ENCODE measurements at places on chromosomes 11 and 22.

GRCh38 chr11:77842441-77843121, 21.6 kb downstream of the AAMDC start:
- DNase-seq = no peak

- peak; percentile 93 for DNase-seq
Observed at GRCh38 chr11:46121301-46121723, at the start of gene PHF21A. TSS of gene PHF21A (minus strand) at chr11:46121454. CDS start at chr11:46084219, 37,235 bp downstream.

- peak; percentile 59 for DNase-seq
Observed at GRCh38 chr22:29821291-29822016, 16.6 kb downstream of the ASCC2 start.

GRCh38 chr11:2466869-2467694, 22.3 kb downstream of the KCNQ1 start:
- no peak for DNase-seq

GRCh38 chr22:17233348-17234043, 14.3 kb upstream of the ADA2 start:
- DNase-seq = no peak

DNA sequence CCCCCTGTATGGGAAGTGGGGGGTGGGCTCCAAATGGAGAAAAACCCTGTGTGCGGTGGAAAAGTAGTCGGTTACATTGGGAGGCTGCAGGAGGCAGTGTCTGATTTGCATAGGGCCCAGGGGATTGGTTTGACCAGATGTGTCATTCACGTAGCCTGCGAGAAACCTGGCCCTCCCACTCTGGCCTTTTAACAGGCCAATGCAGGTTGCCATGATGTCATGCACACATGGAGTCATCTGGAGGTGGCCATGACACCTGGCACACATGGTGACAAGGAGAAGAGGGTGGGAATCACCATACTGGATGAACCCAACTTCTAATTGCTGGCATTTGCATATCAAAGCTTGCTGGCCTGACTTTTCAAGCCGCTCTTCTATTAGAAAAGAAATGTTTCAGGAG, 50.6 kb downstream of the FAM181B start:
- DNase-seq = no peak

- no peak for DNase-seq
Observed at GRCh38 chr11:73245461-73245860, 26.7 kb upstream of the P2RY6 start.

DNA sequence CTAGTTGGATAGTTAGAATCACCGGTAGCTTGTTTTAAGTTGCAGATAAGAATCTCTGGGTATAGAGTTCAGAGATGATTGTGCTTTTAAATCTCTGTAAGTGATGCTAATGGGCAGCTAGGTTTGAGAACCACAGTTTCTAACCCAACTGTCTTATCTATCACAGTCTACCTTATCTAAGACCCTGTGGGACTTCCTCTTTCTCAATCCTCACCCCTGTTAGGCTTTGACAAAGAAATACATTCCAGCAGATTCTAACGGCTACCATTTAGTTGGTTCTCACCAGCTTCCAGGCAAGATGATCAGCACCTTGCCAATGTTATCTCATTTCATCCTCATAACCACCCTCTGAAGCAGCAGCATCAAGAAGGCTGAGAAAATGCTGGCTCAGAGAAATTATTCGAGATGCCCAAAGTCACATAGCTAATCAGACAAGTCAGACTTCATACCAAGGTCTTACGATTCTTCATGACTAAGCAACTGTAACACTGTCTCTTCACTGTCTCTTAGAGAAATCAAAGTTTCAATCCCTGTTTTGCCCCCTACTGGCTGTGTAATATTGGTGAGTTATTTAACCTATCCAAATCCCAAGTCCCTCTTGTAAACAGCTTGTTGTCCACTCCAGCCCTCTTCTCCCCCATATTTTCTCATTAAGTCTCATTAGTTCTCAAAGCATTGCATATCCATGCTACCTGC, 192.4 kb upstream of the API5 start:
- DNase-seq = no peak

DNA sequence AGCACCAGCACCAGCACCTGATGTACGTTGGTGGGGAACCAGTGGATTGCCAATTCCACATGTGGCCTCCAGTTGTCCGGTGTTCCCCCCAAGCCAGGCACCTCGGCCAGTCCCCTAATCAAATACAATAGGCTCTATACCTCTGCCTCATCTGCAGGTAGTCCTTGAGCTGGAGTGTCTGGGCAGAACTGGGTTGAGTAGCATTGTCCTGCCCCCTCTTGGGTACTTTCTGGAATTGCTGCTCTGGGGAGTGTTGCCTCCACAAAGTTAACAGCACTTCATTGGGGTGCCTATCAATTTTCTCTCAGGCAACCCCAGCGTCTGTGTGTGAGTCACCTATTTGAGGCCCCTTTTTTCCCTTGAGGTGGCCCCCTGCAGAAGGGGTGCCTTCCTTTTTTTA, 413.0 kb upstream of the LARGE1 start:
- no peak for DNase-seq

DNA sequence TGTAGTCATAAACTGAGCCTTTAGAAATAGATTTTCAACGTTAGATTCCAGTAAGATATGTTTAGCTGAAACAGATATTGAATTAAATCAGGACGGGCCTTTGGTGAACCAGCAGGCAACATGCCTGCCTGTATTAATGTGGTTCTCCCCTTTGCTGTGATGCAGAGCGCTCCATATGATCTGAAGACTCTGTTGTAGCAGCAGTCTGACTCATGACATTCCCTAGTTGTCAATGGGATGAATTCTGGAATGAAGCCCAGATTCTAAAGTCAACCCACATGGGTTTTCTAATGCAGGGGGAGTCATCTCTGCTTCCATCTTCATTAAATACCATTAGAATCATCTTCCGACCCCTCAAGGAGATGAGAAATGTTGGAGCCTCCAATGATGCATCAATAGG, 864.5 kb downstream of the NTM start:
- peak; percentile 50 for DNase-seq

GRCh38 chr22:20096574-20097420, 16.8 kb downstream of the DGCR8 start:
- no peak for DNase-seq

GRCh38 chr22:21943571-21944448, 8.8 kb downstream of the PPM1F start:
- no peak for DNase-seq

- no peak for DNase-seq
Observed at GRCh38 chr11:10664496-10664895, 29.1 kb downstream of the IRAG1 start.

GRCh38 chr11:66479394-66480116, 679 bp upstream of the DPP3 start:
- peak; percentile 58 for DNase-seq

- DNase-seq = no peak
Observed at GRCh38 chr22:32760815-32761214, 40.7 kb upstream of the TIMP3 start.

DNA sequence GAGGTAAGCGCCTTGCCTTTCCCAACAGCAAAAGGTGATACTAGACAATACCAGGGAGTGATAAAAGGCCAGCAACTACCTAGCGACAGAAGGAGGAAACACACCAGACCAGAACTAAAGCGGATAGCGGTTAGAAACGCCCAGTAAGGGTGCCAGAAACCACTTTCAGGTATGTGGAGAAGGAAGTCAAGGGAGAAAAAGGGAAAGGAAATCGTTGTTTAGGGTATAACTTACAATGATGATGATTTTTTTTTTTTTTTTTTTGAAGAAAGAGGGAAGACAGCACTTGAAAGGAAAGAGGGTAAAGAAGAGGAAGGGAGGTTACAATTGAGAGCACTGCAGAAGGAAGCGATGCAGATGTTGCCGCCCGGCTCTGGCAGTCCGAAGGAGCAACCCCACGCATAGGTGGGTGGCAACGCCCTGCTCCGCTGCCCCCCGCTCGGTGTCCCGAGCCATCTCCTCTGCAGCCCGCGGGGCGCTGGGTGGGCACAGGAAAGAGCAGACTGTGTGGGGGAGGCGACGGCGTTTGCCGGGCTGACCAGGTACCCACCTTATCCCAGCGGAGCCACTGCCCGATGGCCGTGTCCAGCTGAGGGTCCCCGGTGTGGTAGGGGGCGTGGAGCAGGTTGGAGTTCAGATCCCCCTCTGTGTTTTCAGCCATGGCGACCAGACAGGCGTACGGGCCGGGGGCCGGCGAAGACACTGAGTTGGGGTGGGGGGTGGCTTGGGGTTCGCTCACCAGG, 561 bp downstream of the PGM2L1 start:
- DNase-seq = peak; percentile 32

GRCh38 chr22:48881326-48881980, 946.2 kb downstream of the BRD1 start:
- DNase-seq = no peak

GRCh38 chr22:43526117-43526655, 114.4 kb downstream of the MPPED1 start:
- no peak for DNase-seq

DNA sequence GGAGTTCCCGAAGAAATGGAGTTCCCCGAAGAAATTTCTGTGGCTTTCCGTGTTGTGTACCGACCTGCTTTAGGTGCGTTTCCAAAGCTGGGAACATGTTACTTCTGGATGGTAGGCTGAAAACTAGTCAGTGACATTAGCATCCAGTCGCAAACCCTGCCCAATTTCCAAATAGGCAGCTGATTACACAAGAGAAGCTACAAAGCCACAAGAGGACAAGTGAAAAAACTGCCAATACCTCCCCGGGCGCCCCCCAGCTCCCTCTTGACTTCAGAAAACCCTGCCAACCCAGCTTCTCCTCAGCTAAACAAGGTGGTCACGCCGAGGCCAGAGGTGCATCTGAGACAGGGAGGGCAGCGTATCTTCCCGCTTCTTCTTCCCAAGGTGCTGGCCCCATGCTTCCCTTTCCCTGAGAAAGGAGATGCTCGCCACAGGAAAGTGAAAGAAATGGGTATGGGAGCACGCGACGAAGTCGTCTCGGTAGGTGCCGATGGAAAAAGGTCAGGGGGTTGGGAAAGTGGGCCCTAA, 551 bp downstream of the AGBL2 start:
- DNase-seq = peak; percentile 25

DNA sequence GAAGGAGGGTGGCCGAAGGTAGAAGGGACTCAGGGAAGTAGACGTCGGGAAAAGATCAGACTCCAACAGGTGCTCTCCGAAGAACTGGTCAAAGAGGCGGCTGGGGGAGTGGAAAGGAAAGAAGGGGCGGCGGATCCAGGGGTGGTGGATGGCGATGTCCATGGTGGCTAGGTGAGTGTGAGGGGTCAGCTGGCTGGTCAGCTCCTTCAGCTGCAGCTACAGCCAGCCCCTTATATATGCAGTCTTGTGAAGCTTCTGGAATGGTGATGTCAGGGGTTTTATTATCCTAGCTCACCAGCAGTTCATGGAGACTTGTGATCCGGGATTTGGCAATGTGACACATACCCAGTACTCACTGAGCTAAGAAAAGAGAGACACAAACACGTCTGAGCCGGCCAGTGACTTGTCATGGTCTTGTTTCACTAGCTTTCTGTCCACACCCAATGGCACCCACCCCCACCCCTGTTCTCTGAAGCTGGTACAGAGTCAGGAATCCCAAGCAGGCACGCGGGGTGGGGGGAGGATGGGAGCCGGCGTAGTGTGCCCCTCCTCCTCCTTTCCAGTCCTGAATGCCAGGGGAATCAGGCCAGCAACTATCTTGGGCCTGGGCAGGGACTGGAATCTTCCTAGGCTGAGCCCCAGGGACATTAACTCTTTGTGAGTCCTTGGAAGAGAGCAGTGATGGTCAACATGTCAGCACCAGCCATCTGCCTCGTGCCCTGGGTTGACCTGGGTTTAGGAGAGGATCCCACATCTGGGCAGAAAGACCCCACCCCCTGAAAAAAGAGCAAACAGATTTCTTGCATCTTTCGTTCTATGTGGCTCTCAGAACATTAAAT, at the start of gene CRYAB:
Gene CRYAB, minus strand, starts transcription at position 208 of the 839 bp plus-strand sequence. Its CDS starts 46 bp downstream, at position 162.
- peak; percentile 81 for DNase-seq

GRCh38 chr22:32596471-32596870, 121.9 kb downstream of the FBXO7 start:
- DNase-seq = no peak

DNA sequence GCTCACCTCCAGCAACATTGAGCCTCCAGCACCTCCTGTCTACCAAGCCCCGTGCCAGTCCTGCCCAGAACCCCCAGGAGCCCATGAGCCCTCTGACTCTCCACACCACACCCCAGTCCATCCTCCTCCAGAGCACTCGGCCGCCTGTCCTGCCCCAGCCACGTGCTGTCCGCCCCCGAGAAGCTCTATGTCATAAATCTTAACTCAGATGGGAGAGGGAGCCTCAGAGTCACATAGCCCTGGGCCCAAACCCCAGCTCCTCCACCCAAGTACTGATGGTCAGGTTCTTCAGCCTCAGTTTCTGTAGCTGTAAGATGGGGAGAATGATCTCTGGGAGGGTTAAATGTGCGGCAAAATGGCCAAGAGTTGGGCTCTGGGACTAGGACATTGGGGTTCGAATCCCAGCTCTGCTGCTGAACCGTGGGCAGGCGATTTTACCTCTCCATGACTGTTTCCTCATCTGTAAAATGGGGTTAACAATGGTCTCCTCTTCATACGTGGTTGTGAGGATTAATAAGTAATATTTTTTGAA, 27.8 kb downstream of the CYTH4 start:
- DNase-seq = no peak

DNA sequence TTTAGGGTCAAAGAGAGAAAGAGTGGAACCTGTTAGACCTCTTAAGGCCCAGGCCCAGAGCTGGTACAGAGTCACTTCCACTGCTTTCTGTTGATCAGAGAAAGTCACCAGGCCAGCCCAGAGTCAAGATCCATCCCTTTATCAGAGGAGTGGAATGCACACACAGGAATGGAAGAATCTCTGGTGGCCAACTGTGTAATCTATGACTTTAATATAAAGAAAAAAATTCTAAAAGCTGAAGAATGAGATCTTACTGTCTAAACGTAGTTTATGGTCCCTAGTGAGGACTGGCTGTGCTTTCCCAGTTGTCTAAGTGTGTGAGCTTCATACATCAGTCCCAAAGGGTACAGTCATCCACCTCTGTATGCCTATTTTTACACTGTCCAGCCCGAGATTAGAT, 51.0 kb downstream of the PPFIBP2 start:
- DNase-seq = no peak

DNA sequence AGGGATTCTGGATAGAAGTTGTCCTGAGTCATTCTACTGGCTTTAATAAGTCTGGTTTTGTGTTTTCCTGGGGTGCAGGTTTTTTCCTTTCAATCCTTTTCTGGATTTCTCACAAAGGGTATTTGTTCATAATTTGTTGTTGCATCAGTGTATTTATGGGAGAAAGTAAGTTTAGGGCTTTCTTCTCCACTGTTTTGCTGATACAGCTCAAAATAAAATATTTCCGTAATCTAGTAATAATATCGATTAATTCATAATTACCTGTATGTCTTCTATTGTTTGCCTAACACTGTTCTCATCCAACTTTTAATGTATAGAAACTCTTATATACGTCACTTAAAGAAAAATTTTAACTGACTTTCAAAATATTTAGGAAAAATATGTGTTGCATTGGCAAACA, 728.2 kb downstream of the LUZP2 start:
- no peak for DNase-seq

- DNase-seq = no peak
Observed at GRCh38 chr11:77035580-77035979, 1.4 kb downstream of the B3GNT6 start.

DNA sequence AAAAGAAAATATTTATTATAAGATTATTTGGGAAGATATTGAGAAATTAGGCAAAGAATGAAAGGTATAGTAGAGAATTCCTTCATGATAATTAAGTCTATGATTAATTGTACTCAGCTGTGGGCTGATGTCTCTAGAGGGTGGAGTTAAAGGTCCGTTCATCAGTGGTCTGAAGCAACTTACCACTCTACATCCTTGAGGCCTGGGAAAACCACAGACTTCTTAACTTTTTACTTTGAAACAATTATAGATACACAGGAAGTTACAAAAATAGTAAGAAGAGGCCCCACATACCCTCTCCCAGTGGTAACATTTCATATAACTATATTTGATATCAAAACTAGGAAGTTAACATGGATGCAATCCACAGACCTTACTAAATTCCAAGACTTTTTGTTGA, 167.0 kb upstream of the NECTIN1 start:
- no peak for DNase-seq

- no peak for DNase-seq
Observed at GRCh38 chr11:35250192-35250591, 111.2 kb downstream of the CD44 start.
